ENCODE measurements at places on chromosomes 5 and 9.

- DNase-seq: no peak
These were observed 351.9 kb upstream of the IRX2 start for GRCh38 chr5:3103262-3103811.

- no peak for DNase-seq
These were observed 152.1 kb downstream of the CRB2 start for GRCh38 chr9:123508048-123508447.

DNA sequence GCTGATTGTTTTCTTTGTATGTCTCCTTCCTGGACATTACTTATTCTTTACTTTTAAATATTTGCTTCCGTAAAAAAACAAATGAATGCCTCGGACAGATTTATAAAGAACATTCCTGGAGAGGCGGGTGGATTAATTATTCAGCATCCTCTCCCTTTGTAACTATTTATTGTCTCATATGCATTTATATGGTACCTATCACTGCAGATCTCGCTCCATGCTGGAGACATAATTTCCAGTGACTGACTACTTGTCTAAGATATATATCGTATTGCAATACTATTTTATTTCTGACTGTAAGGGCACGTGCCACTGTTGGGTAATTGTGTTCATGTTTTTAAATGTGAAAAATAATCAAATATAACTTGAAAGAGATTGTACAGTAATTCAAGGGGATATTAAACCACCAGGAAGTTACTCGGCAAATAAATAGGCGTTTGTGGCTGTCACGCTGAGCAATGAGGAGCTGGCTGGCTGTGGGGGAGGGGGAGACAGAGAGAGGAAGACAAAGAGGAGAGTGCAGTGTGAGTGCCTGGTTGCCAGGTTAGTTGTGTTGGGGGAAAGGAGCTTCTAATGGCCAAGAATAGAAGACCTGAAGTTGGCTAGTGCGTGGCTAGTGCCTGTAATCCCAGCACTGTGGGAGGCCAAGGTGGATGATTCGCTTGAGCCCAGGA lies 131.8 kb upstream of the GABRP start:
- no peak for DNase-seq

GRCh38 chr9:81427870-81428269 lies 261.5 kb downstream of the TLE1 start:
- DNase-seq: no peak

GRCh38 chr9:110213413-110214044 lies 5.6 kb upstream of the C9orf152 start:
- DNase-seq: no peak

DNA sequence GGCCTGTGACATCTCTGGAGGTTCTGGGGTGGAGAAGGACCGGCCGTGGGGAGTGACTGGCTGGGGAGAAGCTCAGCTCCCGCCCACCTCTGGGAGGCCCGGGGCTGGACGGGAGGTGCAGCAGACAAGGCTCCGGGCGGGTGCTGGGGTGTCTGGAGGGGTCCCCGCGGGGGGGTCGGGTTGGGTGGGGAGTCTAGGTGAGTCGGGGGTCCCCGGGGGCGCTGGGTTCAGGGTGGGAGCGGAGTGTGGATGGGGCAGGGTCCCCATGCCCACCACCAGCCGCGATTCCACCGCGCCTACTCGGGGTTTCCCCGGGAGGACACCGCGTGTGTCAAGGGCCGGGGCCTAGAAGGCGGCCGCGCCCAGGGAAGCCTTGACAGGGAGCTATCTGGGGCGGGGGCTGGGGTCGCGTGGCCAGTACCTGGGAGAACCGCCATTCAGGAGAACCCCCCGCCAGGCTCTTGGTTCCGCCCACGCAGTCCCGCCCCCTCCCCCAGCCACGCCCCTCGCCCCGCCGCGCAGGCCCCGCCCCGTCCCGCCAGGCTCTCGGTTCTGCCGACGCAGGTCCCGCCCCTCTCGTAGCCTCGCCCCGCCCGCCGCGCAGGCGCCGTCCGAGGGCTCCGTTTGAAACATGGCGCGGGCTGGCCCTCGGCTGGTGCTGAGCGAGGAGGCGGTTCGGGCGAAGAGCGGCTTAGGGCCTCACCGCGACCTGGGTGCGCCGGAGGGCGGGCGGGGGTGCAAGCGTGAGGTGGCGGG lies at the start of gene CEP72:
Gene CEP72 (plus strand): TSS at position 610 of the 756 bp plus-strand sequence. CDS start 22 bp downstream, at position 632.
- DNase-seq: peak; percentile 65

DNA sequence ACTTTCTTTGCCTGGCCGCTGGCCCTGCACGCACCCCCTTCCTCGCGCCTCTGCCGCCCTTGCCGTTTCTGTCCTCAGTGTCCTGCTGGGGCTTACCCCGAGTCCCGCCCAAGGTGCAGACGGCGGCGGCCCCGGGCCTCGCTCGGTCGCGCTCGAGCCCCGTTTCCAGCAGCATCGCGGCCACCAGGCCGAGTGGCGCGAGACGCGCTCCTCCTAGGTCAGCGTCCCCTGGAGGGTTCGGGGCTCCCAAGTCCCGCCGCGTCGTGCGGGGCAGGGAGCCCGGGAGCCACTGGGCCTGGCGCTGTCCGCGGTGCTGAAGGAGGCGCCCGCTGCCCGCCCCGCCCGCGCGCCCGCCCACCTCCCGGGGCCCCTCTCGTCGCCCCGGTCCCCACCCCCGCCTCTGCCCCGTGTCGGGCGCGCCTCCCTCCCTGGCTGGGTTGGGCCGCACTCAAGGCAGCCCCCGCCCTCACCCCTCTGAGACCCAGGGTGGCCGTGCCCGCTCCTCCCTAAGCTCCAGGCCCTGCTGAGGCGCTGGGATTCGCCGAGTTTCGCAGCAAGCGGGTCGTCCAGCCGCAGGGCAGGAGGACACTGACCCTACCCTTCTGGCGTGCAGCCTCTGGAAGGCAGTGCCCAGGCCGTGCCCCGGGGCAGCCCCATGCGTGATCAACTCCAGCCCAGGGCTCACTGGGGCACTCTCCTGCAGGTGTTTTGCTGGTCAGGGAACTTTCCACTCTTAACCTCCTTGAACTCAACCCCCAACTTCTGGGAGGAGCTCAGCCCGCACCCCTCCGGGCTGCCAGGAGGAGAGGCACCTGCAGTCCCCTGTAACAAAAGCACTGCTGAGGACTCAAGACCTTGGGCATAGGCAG lies at the start of gene LHX3:
Gene LHX3 (minus strand): TSS at position 291 of the 869 bp plus-strand sequence. CDS start 116 bp downstream, at position 175.
- DNase-seq: no peak

Data from NCI-H524 (cell line).